ENCODE measurements at places on chromosomes 1 and 21.

- DNase-seq: no peak
Measured at GRCh38 chr1:154448331-154448811, 43.2 kb downstream of the IL6R start.

GRCh38 chr1:21783679-21784603 is 992 bp upstream of the USP48 start:
- DNase-seq: no peak

DNA sequence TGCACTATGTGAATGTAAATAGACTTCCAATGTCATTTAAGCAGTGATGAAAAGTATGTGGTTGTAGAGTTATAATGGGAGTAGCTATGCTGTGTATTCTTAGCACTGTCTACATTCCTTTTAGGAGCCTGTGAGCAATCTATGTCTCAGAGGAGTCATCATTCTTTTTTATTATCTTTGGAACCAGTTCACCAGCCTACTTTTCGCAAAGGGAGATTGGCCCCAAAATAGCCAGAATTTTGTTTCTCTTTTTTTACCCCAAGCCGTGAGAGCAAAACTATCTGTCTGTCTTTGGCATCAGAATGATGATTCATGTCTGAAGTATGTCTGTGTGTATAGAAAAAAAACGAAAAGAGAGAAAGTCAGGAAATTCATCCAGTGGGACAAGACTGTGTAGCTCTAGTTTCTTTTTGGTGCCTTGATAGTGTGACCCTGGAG is 44.2 kb downstream of the OSBPL9 start:
- DNase-seq: no peak

- DNase-seq: no peak
Measured at GRCh38 chr1:159009704-159010361, at the start of gene IFI16. TSS of gene IFI16 (plus strand) at chr1:159009907. CDS start at chr1:159014681, 4,774 bp downstream.

DNA sequence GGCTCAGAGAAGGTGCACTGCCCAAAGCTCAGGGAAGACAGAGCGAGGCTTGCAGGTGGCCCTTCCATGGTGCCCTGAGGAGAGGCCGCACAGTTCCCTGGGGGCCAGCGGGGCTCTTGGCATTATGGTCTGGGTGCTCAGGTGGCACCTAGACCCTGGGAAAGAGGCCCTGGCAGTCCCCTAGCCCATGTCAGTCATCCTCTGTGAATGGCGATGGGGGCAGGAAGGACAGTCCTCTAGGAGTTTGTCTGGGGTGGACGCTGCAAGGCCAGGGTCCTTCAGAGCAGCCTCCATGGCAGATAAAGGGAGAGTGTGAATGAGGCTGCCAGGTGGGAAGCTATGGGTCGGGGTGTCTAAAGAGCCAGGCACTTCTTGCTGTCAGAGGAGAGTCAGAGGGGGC is 345.9 kb upstream of the VAMP3 start:
- no peak for DNase-seq

DNA sequence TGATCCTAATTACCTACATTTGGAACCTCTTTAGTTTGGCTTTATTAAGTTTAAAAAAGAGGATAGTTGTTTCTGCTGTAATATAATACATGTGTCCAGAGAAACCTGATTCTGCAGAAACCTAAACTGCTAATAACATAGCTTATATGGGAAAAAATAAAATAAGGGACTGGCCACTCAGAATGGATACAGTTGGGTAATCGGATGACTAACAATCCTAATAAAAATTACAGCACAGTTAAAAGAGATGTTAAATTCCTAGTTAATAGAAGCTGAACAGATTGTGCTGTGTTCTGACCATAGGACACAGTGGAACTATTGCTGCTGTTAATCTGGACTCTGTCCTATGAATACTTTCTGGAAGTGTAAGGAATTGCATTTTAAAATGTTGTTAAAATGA is 16.0 kb downstream of the ARV1 start:
- DNase-seq: no peak

DNA sequence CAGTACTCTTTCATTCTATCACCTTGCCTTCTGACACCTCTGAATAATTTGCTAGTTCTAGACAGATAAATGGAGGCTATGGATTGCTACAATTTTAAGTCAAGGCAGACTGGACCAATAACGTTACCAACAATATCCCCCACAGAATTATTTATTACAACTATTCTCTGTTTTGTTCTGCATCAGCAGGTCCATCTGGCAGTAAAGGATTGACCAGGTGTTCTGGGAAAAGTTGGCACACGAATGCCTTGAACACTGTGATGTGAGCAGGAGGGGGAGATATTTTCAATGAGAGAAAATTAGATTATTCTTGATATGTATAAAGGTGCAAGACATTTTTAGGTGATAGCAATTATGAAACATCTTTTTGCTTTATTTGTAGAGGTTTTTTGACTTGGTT is 718.8 kb upstream of the TMPRSS15 start:
- no peak for DNase-seq

DNA sequence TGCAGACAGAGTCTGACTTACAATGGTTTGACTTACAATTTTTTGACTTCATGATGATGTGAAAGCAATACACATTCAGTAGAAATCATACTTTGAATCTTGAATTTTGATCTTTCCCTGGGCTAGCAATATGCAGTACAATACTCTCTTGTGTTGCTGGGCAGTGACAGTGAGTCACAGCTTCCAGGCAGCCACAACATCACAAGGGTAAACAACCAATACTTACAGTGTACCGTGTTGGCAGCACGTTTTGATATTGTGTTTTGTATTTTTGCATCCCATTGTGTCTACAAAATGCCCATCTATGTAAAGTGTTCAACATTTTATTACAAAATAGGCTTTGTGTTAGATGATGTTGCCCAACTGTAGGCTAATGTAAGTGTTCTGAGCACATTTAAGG is 150.9 kb downstream of the NTMT2 start:
- DNase-seq: no peak

DNA sequence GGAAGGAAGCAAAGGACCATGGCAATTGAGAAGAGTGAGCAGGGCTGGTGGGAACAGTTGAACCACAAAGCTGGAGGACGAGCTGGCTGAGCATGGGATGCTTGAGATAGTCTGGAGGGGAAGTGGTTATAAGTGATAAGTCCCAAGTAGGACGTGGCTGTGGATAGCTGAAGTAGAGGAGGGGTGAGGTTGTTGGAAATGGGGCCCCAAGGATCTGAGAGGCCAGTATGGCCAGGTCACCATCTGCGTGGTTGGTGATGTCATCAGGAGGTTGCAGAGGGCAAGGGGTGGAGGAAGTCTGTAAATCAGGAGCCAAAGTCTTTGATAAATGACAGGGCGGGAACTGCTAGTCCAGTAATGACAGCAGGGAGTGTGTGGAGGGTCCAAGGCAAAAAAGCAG is 11.0 kb upstream of the REN start:
- DNase-seq: no peak

GRCh38 chr1:94801919-94802546 is 18.1 kb upstream of the SLC44A3 start:
- peak; percentile 36 for DNase-seq

- no peak for DNase-seq
Measured at GRCh38 chr1:147777694-147778093, 17.3 kb upstream of the GJA5 start.

DNA sequence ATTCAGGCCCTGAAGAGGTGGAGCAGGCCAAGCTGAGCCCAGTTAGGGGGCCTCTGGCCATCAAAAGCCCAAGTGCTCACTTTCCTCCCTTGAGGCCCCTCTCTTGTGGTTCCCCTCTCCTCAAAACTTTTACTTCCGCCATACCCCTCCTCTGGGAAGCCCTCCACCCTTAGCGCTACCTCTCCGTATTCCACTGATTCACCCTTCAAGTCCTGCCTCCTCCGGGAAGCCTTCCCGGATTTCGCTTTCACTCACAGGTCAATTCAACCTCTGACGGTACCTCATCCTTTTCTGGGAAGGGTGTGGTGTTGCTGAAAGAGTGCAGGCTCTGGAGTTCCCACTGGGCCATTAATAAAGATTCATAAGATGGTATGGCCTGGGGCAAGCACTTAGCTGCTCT is 19.1 kb downstream of the SPOCD1 start:
- DNase-seq: no peak

DNA sequence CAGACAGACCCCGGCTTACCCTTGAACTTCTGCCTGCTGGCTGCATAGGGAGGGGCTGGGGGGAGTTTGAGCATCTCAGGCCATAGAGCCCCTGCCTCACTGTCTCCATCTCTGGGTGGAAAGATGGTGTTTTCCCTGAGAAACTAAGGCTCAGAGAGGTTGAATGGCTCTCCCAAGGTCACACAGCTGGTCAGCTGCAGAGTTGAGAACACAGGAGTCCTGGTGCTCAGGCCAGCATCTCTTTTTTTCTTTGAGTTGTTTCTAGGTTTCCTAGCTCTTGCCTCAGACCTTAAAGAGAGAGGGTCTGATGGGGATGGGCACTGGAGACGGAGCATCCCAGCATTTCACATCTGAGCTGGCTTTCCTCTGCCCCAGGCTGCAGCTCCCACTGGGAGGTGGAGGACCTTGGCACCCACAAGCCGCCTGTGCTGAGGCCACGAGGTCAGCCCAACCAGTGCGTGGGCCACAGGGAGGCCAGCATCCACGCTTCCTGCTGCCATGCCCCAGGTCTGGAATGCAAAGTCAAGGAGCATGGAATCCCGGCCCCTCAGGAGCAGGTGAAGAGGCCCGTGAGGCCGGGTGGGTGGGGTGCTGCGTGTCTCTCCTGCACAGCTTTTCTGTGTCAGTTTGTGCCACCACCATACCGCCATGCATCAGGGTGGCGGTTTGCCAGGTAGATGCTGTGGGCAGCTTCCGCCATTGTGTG is 21.8 kb downstream of the PCSK9 start:
- DNase-seq: no peak

GRCh38 chr21:45449658-45450422 is 44.9 kb downstream of the COL18A1 start:
- DNase-seq: no peak

DNA sequence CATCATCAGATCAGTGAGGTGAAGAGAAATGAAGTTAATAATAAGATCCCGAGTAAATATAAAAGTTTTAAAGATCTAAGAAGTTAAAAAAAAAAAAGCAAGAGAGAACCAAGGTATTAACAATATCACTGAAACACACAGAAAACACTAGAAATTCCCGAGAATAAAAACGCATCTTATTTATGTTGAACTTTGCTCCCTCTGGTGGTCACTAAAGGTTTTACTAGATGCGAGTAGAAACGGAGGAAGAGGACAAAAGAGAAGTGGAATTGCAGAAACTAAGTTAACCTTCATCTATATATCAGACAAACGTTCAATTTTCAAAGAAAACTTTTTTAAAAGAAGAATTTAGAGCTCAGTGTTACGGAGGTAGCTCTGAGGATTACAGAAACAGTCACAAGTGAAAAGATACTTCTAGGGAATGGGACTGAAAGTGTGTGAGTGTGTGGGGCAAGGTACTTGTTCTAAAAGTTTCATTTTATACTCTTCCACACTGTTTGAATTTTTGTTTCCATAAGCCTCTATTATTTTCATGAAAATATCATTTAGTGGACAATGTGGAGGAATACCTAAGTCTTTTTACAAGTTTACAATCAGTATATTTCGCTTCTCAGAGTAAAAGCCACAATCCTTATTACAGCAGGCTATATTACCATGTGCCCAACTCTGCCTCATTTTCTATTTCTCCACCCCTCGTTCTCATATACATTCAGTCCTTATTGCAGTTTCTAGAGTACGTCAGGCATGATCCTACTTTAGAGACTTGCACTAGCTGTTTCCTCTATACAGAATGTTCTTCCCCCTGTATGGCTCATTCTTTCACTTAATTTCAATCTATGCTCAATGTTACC is 19.7 kb downstream of the ACBD6 start:
- DNase-seq: peak; percentile 33

DNA sequence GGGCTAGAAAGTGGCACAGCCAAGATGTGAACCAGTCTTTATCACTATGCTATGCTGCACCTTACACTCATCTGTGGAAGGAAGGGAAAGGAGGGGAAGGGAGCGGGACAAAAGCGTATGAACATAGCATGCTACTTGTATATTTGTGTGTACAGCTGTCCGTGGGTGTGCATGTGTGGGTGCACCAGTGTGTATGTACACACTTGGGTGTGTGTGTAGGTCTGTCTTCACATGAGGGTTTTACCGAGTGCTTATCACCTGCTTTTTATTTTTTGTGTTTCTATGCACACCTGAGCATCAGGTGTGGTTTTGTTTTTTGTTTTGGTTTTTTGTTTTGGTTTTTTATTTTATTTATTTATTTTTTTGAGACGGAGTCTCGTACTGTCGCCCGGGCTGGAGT is 255.7 kb downstream of the RRAGC start:
- DNase-seq: no peak

- DNase-seq: no peak
Measured at GRCh38 chr1:74731399-74732052, 1.3 kb downstream of the CRYZ start.

DNA sequence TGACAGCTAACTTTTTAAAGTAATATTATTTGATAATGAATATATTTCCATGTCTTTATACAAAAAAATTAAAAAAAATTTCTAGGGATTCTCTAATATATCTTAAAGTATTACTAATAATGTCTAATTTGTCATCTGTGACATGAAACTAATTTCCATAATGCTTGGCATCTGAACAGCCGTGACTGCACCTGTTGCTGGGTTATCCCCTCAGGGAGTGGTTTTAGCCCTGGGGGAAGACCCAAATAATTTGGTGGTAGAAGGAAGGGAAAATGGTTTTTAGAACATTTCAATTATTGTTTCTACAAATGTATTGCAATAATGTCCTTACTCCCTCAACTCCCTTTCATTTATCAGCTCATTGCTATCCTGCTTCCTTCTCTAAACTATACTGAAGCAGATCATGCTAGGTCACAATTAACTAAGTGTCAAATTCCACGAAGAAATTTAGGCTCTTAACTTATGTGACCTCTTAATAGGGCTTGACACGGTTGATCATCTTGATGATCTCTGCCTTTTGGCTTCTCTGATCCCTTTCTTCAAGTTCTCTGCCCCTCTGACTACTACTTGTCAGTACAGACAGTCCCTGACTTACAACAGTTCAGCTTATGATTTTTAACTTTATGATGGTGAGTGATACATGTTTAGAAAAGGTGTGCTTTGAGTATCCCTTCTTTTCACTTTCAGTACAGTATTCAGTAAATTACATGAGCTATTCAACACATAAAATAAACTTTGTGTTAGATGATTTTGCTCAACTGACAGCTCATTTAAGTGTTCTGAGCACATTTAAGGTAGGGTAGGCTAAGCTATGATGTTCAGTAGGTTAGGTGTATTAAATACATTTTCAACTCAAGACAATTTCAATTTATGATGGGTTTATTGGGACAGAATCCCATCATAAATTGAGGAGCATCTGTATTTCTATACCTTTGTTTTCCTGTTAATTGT is 26.4 kb upstream of the DPH5 start:
- no peak for DNase-seq

GRCh38 chr1:21823980-21824702 is 12.1 kb downstream of the LDLRAD2 start:
- DNase-seq: no peak

- DNase-seq: no peak
Measured at GRCh38 chr1:58447886-58448285, 98.6 kb downstream of the OMA1 start.

- DNase-seq: no peak
Measured at GRCh38 chr1:89459081-89459480, 65.5 kb upstream of the LRRC8B start.

- no peak for DNase-seq
Measured at GRCh38 chr1:199671684-199672083, 355.8 kb upstream of the NR5A2 start.

Measured in NCI-H2227 treated with DMSO at 0.1 percent for 48 hours (cell line).